Vagina (tissue), 2 donors: ENCODE measurements at places on chromosomes 11 and 22. TPM values are rescaled to one million over a fixed set of nuclear protein-coding genes. Genes with fewer than 3 reads are reported as not detected.
A peak's percentile ranks its signal among the peaks of the same experiment; 100 is the strongest.

DNA sequence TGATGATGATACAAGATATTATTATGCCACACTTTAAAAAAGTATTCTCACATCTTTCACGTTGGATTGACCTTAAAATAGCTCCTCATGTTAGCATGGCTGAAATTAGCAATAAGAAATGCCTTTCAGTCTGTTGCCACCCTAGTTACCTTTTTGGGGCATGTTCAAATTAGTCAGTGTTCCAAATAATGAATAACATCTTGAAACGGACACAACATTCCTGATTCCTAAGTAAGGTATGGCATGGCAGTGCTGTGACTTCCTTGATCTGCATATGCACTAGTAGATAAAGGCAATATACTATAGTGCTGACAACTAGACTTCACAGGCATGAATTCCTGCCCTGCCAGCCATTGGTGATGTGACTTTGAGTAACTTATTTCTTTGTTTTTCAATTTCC, 914.5 kb downstream of the METTL15 start:
- no peak for DNase-seq

- DNase-seq = no peak
Observed at GRCh38 chr22:49930596-49931412, 12.4 kb downstream of the CRELD2 start.

- no peak for DNase-seq
Observed at GRCh38 chr11:121347813-121348212, 55.2 kb downstream of the SC5D start.

GALNT18 gene
- 22.1 TPM for total RNA-seq

INS gene
- not detected for total RNA-seq

GRCh38 chr11:106917973-106918372, 100.3 kb downstream of the GUCY1A2 start:
- DNase-seq = no peak

ANO5 gene
- 1.2 TPM for total RNA-seq

GRCh38 chr11:15911377-15912044, 444.8 kb downstream of the SOX6 start:
- no peak for DNase-seq

GRCh38 chr11:102771351-102771750, 9.1 kb downstream of the MMP10 start:
- DNase-seq = no peak

- no peak for DNase-seq
Observed at GRCh38 chr11:124760806-124761205, 1.3 kb downstream of the ESAM start.

DNA sequence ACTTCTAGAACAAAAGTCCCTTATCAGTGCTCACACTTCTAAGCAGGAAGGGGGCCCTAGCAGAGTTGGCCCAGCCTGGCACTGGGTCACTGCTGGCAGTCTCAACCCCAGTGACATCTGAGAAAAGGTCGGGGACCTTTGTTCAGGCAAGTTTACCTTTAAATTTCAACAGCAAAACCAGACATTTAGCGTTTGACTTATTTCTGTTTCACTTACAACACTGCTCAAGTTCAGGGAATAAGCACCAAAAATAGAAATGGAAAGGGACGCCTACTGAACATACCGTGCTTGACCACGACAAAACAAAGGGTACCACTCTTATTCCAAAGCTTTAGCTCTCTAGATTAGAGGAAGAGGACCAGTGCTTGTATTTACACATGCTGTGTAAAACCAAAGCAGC, 26.2 kb downstream of the PITPNB start:
- no peak for DNase-seq

GRCh38 chr11:22449441-22449840, 111.3 kb downstream of the SLC17A6 start:
- no peak for DNase-seq

DNA sequence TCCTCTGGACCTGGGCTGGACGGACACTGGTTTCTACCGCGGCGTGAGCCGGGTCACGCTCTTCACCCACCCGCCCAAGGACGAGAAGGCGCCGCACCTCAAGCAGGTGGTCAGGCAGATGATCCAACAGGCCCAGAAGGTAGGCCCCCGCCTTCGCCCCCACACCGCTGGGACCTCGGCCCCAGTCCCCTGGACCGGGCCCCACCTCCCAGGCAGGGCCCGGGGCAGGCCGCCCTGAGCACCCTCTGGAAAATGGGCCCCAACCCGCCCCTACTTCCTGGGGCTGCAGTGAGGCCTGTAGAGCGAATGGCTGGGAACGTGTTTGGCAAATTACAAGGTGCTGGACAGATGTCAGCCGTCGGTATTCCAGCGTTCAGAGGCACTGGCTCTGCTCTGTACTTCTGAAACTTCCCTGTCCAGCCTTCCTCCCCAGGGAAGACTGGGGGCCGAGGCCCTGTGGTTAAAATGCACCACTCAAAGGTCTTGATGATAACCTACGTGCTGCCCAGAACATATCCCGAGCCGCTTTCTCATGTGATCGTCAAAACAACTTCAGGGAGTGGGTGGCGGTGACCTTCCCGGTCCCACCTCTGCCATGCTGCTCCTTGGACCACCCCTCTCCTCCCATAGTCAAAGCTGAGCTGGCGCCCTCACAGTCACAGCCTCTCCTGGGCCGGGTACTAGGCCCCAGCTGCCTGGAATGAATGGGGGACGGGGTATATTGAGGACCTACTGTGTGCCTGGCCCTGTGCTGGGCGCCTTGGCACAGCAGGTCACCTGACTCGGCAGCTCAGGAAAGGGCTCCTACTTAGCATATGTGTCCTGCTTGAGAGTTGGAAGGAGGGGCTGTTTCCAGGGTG, 869 bp downstream of the FAM83F start:
- no peak for DNase-seq

ANGPTL5 gene
- total RNA-seq = not detected

- DNase-seq = peak; percentile 55
Observed at GRCh38 chr11:19934828-19935259, 222.2 kb downstream of the NAV2 start.

AMPD3 gene
- 20.1 TPM for total RNA-seq

DNA sequence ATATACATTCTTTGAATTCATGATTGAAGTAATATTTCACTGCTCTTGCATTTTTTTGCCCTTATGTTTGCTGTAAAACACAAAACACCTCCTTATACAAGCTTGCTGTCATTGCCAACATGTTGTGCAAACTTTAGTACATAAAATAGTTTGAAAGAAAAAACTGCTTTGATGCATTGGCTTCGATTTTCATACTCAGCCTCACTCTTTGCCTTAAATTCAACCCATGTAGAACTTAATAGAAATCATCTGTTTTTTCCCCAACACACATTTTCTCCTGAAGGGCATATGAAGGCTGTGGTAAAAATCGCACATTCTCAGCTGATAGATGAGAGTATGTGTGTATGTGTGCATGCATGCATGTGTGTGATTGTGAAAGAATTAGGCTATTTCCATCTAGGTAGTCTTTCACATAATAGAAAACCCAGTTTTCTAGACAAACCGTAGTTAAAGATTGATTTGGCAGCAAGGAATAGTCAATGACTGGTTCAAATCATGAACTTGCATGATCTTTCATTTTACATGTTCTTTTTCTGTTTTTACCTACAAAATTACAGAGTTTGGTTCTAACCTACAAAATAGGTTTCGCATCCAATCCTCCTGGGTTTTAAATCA, 72.8 kb upstream of the MTMR2 start:
- DNase-seq = no peak

- no peak for DNase-seq
Observed at GRCh38 chr11:123409456-123410217, 20.4 kb upstream of the GRAMD1B start.

ATF4 gene
- 246 TPM for total RNA-seq

DNA sequence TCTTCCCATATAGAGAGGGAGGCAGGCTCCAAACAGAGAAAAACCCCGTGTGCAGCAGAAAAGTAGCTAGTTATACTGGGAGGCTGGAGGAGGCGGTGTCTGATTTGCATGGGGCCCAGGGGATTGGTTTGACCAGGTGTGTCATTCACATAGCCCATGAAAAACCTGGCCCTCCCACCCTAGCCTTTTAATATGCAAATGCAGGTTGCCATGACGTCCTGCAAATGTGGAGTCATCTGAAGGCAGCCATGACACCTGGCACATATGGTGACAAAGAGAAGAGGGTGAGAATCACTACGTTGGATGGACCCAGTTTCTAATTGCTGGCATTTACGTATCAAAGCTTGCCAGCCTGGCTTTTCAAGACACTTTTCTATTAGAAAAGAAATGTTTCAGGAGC, 57.8 kb downstream of the FAM181B start:
- no peak for DNase-seq

PGA4 gene
- total RNA-seq = 7.6 TPM

- no peak for DNase-seq
Observed at GRCh38 chr11:11669233-11669846, 47.5 kb upstream of the GALNT18 start.

- no peak for DNase-seq
Observed at GRCh38 chr11:88344869-88345268, 7.3 kb upstream of the CTSC start.

APIP gene
- total RNA-seq = 14.7 TPM

DNA sequence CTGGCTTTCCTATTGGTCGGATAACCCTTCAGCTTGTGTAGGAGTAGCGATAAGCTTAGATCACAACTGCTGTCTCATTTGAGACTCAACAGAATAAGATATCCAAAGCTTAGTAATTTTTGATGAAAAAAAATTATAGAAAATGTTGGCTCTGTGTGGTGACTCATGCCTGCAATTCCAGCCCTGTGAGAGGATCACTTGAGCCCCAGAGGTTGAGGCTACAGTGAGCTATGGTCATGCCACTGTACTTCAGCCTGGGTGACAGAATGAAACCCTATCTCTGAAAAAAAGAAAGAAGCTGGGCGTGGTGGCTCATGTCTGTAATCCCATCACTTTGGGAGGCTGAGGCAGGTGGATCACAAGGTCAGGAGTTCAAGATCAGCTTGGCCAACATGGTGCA, 55.6 kb upstream of the RRM1 start:
- DNase-seq = no peak

USP2 gene
- total RNA-seq = 2.5 TPM

GRCh38 chr22:37623075-37624016, 14.7 kb downstream of the GGA1 start:
- no peak for DNase-seq

SCGB1D2 gene
- not detected for total RNA-seq

GRCh38 chr22:17235149-17235655, 16.0 kb upstream of the ADA2 start:
- DNase-seq = no peak

GRCh38 chr22:31343235-31344191, 2.6 kb downstream of the PATZ1 start:
- DNase-seq = no peak

DNA sequence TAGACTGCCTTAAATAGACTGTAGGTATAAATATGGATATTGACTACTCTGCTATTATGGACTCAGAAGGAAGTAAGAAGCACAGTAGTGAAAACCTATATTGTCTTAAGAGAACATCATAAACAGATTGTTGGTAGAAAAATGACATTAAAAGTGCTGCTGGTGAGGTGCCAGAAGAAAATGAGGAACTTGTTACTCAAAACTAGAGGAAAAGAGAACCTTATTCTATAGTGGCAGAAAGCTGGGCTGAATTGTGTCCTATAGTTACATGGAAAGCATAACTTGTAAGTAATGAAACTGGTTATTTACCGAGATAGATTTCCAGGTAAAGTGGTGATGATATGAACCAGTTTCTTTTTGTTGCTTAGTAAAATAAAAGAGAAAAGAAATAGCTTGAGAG, 109.7 kb upstream of the CTSC start:
- DNase-seq = no peak
